Breast epithelium (tissue), 4 donors: ENCODE measurements at places on chromosomes 5 and 9.

DNA sequence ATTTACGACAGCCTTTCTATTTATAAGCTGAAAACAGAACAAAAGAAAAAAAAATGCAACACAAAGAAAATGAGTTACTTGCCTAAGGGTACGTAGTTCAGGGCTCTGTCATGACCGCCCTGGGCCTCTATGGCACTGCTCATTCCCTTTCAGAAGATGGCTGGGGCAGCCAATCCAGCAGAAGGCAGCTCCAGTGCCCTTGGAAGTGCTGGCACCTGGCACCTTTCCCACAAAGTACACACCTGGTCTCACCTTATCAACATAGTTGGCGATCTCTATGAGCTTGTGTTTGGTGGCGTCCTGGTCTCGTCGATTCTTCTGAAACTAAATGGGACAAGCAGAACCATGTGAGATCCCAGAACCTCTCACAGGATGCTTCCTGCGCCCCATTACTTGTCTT is 53.2 kb downstream of the NIPAL4 start:
- no peaks in the 10 kb centered on the region for H3K27me3 ChIP-seq
- no peak for DNase-seq
- H3K4me1 ChIP-seq: no peaks in the 10 kb centered on the region
- no peaks in the 10 kb centered on the region for H3K36me3 ChIP-seq

DNA sequence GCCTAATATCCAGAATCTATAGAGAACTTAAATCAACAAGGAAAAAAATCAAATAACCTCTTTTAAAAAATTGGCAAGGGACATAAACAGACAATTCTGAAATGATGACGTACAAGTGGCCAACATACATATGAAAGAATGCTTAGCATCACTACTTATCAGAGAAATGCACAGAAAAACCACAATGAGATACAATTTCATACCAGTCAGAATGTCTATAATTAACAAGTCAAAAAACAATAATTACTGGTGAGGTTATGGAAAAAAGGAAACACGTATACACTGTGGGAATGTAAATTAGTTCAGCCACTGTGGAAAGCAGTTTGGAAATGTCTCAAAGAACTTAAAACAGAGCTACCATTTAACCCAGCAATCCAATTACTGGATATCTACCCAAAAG is 1192.0 kb downstream of the CDH12 start:
- H3K27me3 ChIP-seq: no peaks in the 10 kb centered on the region
- no peaks in the 10 kb centered on the region for H3K36me3 ChIP-seq
- H3K4me1 ChIP-seq: no peaks in the 10 kb centered on the region
- DNase-seq: no peak
- no peak overlapping the region for H3K4me3 ChIP-seq

- H3K27ac ChIP-seq: no peak overlapping the region
- H3K27me3 ChIP-seq: no peaks in the 10 kb centered on the region
- no peaks in the 10 kb centered on the region for H3K36me3 ChIP-seq
- DNase-seq: no peak
- H3K4me3 ChIP-seq: no peak overlapping the region
Measured at GRCh38 chr9:108074900-108075299, 585.3 kb upstream of the KLF4 start.

DNA sequence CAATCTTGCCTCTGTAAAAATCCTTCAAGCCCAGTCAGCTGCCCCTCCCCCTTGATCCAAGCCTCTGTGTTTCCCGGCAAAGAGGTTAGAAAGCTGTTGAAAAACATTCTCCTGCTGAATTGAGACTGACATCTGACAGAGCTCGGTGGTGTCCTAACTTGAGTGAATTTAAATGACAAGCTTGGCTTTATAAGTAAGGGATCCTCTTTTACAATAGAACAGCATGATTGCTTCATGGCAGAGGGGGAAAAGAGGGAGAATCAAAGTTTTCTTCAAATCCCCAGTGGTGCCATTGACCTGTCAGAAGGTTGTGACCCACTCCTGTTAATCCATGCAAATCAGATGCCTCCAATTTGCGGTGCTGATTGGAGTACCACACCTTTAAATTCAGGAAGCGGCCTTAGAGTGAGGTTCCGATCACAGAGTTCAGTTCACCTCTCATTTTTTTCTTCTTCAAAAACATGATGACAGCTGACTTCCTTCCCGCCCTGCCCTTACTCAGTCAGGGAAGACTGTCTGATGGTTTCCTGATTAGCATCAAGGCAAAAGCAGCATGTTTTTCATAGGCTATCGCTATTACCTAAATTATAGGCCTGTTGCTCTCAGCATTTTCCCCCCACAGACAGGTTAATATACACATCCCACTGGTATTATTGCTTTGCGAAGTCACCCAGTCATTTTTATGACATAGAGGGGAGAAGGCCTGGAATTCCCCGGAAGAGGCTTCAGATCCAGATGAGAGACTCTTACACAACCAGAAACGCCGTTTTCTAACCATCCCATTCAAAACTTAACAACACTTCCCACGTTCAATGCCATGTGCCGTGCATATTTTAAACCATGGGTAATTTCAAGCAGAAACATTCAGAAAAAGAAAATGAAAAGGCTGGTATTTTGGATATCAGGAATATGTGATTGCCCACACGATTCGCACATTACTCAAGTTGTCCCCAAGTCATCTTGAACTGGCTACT is 141.4 kb downstream of the EBF1 start:
- H3K36me3 ChIP-seq: no peaks in the 10 kb centered on the region
- no peaks in the 10 kb centered on the region for H3K27me3 ChIP-seq
- no peak for DNase-seq
- no peaks in the 10 kb centered on the region for H3K4me1 ChIP-seq
- H3K4me3 ChIP-seq: no peak overlapping the region
- H3K27ac ChIP-seq: peak overlapping the region; percentile 33

GRCh38 chr9:113511856-113512761 is 48.6 kb downstream of the RGS3 start:
- no peak overlapping the region for H3K27ac ChIP-seq
- H3K27me3 ChIP-seq: no peaks in the 10 kb centered on the region
- H3K4me3 ChIP-seq: no peak overlapping the region
- no peaks in the 10 kb centered on the region for H3K36me3 ChIP-seq

DNA sequence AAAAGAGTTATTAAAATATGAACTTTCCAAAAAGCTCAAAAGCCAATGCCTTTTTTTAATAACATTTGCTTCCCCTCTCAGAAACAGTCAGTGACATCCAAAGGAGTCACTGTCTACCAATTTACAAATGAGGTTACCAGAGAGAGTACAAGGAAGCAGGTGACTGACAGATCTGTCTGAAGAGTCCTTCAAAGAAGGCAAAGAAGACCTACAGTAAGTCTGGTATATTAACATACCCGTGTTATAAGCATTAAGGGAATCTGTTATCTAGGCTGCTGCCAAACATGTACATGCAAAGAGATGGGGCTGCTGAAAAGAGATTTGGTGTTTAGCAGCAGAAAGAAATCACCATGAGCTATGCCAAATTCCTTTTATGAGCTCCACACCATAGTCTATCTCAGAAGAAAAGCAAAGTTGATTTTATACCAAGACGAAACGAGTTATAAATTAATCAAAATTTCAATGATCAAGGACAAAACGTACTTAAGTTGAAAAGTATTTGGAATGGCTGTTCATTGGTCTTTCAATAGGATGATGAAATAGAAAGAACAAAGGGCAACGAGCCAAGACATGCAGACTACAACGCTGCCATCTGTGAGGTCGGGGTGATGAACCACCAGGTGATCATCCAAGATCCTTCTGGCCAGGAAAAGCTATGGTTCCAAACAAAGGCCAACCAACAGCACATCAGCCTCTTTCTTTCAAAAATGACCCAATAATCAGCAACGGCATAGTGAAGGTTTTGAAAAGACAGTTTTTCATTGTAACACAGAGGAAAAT is 8.1 kb downstream of the PRELID2 start:
- no peaks in the 10 kb centered on the region for H3K36me3 ChIP-seq
- no peak overlapping the region for H3K27ac ChIP-seq
- no peak for DNase-seq
- H3K27me3 ChIP-seq: no peaks in the 10 kb centered on the region
- no peak overlapping the region for H3K4me3 ChIP-seq

- no peak overlapping the region for H3K4me3 ChIP-seq
- peaks cover 3% of the 10 kb centered on the region for H3K4me1 ChIP-seq
- H3K27me3 ChIP-seq: no peaks in the 10 kb centered on the region
- H3K27ac ChIP-seq: no peak overlapping the region
- DNase-seq: no peak
- no peaks in the 10 kb centered on the region for H3K36me3 ChIP-seq
Measured at GRCh38 chr9:108606401-108606800, 249.4 kb downstream of the ACTL7B start.
